ENCODE measurements at places on chromosomes 6 and 20.

DNA sequence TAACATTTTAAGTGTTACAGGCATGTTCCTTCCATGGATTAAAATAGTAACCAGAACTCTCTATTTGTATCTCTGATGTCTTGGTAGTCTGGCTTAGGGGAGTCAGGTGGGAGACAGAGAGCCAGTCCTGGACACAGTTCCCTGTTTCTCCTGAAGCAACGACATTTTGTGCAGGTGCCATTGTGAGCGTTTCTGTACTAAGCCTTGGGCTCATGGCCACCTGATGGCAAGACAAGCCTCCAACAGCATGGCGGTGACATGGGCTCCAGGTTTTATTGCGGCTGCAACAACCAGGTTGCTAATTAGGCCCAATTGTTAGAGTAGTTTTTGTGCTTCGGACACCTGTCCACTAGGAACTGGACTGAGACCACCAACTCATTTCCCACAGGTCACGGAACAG lies 105.3 kb downstream of the PRDM13 start:
- DNase-seq, result no peak

- DNase-seq, result no peak
Observed at GRCh38 chr6:17361013-17361412, 32.4 kb upstream of the CAP2 start.

- DNase-seq, result no peak
Observed at GRCh38 chr6:107121964-107122495, 6.7 kb upstream of the BEND3 start.

- DNase-seq, result no peak
Observed at GRCh38 chr6:84860509-84860908, 96.1 kb upstream of the TBX18 start.

GRCh38 chr6:49826743-49827406 lies 39.5 kb downstream of the CRISP1 start:
- no peak for DNase-seq

- no peak for DNase-seq
Observed at GRCh38 chr20:40813708-40814630, 124.9 kb upstream of the MAFB start.
